Brain (organoid and tissue), 16 donors: ENCODE measurements at places on chromosomes 2 and 18. TPM values are rescaled to one million over a fixed set of nuclear protein-coding genes. Genes with fewer than 3 reads are reported as not detected.

- no peak for DNase-seq
Measured at GRCh38 chr2:67782443-67782842, 280.4 kb downstream of the C1D start.

DNA sequence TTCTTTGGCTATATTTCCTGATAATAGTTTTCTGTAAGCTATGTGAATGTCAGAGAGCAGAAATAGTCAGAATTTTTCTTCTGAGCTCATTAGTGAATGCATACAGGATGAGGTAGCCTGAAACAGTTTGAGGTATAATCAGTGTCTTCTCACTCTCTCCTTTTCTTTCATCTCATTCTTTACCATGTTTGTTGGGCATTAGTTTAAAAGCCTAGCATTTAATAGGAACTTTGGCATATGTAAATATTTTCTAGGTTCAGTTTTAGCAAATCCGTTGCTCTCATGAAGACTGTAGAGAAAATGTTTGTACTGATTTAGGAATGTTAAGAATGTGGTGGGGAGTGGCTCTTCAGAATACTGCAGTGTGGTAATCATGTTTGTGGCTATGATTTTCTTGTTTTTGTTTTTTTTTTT lies 119.4 kb downstream of the PARD3B start:
- DNase-seq, result no peak

GRCh38 chr18:80108121-80108536 lies 933 bp upstream of the ADNP2 start:
- DNase-seq, result no peak

DNA sequence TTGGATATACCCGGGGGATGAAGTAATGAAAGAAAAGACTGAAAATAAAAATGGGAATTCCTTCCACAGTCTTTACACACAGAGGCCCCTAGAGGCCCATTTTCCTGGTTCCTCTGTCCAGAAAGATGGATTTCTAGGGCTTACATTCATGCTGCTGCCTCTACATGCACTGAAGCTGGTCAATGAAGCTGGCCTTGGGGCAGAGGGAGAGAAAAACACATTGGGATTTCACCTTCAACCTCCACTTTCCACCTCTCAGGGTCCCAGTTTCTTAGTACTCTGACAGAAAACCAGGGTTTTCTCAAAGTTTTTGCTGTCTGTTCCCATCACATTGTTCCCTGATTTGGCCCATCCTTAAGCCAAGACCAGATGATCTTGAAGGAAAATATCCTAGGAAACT lies 154.6 kb upstream of the ZSWIM2 start:
- DNase-seq, result no peak

DNA sequence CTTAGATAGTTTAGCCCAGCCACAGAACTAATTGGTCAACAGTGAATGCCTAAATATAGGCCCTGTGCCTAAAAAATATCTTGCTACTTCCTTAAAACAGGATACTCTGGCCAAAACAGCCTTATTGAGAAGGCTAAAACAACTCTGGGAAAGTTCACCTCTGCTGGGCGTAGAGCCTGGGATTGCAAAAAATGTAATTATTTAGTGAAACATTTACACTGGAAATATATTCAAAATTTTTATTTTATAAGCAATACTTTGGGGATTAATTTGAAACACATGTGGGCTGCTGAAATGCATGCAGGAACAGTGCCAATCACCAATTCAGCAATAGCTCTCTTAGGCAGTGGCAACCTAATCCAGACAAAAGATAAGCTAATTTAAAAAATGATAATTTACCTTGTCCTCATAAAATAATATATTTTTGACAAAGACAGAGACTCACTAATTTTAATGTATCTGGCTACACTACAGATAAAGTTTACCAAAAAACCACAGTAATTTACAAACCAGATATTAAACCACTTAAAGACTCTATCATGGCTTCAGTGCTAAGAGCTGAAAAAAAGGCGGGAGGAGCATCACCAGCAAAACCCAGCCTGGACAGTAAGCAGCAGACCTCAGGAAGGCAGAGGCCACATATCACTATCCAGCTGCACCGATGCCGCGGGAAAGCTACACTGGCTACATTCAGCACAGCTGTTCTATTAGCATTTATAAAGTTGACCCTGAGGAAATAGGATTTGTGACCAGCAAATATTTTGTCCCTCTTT lies 18.5 kb downstream of the TRAK2 start:
- DNase-seq, result peak; percentile 11

- no peak for DNase-seq
Measured at GRCh38 chr2:201276511-201276910, 16.2 kb downstream of the CASP8 start.

GRCh38 chr2:7093376-7093775 lies 176.2 kb downstream of the RNF144A start:
- DNase-seq, result no peak

- no peak for DNase-seq
Measured at GRCh38 chr2:25294573-25295462, 46.9 kb downstream of the DNMT3A start.

GRCh38 chr2:209236377-209236776 lies 187.5 kb upstream of the MAP2 start:
- no peak for DNase-seq

DNA sequence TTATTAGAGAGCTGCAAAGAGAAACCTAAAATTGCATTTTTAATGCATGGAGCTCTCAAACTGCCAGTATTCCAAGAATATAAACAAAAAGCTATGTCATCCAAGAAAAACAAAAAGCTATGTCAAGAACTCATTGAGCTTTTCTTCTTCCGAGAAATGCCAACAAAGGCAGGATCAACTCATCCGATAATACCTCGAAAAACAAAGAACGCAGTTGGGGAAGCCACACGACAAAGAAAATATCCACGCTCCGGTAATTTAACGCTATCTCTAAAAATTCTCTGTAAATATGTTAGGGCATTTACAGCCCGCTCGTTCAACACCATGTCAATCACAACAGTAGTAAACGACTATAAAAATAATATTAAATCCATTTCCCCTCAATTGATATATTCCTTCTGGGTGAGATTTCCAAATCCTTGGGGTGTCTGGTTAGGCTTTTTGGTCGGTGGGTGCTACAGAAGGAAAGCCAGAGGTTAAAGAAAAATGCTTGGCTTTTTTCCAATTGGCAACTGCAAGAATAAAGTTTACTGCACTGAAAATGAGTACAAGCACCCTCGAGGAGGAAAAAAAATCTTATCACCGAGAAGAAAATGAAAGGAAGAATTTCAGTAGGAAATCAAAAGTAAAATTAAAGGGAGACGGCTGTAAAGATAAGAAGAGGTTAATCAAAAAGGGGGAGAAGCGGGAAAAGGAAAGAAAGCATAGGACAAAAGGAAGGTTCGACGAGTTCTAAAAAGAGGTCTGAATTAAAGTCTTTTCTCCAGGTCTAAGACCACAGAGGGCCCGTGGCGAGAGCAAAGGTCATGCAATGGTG lies 856 bp downstream of the TIA1 start:
- DNase-seq, result peak; percentile 64

DNA sequence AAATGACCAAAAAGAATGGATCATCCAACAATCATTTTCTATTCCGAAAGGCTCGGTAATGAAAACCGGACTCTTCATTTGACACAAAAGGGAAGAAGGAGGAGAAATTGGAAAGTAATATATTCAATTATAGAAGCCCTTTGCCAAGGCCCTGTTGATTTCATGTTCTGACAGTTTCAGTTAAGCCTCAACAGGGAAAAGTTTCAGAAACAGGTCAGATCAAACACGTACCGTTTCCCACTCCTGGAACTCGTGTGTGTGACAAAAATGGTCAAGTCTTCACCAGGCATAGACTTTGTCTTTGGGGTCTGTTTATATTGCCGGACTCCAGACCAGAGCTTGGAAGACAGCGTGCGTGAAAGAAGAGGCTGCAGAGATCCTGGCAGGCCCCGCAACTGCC lies 101.3 kb upstream of the BCL2L11 start:
- no peak for DNase-seq

GRCh38 chr18:70194227-70194890 lies 11.1 kb downstream of the RTTN start:
- DNase-seq, result no peak

DNA sequence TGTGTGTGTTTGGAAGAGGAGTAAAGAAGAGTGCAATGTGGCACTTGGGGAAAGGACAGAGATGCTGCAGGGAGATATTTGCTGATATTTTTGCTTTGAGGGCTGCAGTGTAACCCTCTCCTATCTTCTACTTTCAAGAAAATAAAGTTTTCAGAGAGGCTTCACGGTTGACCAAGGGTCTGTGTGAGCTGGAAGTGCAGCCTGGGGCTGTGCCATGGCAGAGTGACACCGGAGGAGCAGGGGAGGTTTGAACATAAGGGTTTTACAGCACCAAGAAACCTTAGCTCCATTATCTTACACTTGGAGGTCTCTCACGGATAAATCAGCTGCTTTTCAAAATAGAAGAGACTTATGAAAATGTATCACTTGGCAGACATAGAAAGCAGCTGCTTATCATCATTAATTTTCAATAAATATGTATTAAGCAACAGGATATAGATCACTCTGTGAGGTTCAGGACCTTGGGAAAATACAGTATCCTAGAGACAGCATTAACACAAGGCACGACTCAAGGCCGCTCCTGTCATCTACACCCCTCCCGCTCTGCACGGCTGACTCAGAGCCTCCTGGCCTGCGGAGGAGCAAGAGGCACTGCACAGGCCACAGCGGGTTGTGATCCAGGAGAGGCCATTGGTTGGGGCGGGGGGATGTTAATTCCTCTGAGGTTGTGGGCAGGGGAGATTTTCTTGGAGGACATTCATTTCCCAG lies 127.8 kb downstream of the COPS8 start:
- no peak for DNase-seq

- DNase-seq, result no peak
Measured at GRCh38 chr2:161159456-161160225, 587 bp upstream of the TANK start.

GRCh38 chr2:211854832-211855231 lies 683.8 kb downstream of the ERBB4 start:
- no peak for DNase-seq

- no peak for DNase-seq
Measured at GRCh38 chr18:58222432-58223125, 178.6 kb downstream of the NEDD4L start.

DNA sequence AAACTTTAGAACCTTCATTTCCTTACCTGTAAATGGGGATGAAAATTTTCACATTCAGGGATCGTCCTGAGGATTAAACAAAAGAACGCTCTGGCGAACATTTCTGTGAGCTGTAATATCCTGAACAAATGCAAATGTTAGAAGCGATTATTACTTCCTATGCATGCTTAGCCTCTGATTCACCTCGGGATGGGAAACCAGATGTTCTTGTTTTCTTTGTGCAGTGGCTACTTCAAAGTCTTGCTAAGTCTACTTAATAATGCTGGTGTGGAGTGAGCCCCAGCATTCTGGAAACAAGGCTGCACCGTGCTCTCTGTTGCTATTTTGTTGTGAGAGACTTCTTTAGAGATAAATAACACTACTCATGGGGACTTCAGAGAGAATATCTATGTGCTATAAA lies 119.1 kb upstream of the PELI1 start:
- no peak for DNase-seq

GRCh38 chr2:7047661-7048060 lies 130.4 kb downstream of the RNF144A start:
- no peak for DNase-seq

DNA sequence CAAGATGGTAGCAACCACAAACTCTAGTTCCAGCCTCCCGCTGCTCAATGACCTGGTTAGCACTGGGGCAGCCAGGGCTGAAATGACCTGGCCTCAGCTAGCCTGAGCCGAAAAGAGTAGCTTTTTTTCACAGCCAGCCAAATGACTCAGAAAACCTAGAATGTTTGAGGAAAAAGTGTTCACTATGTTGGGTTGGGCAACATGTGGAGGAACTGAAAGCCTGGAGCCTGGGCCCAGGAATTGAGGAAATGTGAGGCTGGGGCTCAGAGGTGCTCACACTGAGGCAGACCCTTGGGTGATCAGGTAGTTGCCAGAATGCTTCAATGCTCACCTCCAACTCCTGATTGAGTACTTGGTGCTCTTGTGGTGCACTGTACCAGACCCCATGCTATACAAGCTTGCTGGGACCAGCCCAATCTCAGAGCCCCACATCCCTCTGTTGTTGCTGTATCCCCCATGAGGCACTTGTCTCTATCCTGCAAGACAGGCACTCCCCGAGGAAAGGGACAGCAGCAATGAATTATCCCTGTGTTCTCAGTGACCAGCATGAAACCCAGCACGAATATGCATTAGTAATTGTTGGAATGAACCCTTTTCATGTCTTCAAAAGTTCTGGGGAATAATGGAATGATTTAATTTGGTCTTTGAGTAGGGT lies 116.2 kb downstream of the USP34 start:
- no peak for DNase-seq

- no peak for DNase-seq
Measured at GRCh38 chr18:4631239-4631638, 176.1 kb upstream of the DLGAP1 start.

GRCh38 chr2:160454070-160454797 lies 39.4 kb downstream of the RBMS1 start:
- no peak for DNase-seq

DNA sequence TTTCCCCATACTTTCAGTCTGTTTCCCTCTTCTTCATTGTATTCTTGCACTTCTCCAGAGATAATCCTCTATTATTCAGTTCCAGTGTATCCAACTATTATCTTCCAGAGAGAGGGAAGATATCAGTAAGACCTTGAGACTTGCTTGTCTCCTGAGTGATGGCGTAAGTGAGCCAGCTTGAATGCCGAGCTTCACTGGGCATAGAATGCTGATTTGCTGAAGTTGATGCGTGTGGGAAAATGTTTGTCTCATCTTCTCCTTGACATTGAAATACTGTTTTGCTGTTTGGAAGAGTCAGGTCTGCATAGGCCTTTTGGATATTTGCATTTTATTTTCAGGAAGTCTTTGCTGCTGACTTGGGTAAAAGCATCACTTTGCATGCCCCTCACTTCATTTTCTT lies 41.1 kb upstream of the MGAT5 start:
- DNase-seq, result no peak

- DNase-seq, result no peak
Measured at GRCh38 chr2:98118852-98119251, 31.9 kb downstream of the VWA3B start.

DNA sequence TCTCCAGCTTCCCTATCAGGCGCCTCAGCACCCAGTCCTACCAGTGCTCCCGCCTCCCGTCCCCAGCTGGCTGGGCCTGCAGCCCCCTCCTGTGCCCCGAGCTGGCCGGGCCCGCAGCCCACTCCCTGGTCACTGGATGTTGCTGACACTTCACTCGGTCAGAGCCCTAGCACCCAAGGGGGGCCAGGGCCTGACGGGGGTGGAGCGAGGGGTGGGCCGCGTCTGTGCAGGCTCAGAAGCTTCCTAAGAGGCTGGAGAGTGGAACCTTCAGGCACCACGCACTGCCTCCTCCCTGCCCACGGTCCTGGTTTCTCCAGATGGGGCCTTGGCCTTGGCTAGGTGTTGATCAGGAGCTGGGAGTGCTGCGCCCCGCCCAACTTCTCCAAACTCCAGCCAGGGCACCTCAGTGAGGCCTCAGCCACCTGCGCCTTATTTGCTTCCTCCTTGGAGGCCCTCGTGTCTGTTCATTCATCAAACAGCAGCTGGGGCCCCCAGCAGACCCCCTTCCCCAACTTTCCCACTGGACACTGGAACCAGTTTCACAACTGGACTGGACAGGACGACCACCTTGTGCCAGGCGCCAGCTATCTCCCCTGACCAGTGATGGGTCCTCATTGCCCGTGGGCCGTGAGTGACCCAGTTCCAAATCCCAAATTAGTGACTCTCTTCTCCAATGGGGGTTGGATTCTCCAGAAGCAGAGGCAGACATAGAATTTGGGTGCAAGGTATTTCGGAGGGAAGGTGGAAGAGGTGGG lies 16.7 kb downstream of the CAPN10 start:
- no peak for DNase-seq

The SERPINB10 gene
- not detected for polyA plus RNA-seq

The G6PC2 gene
- polyA plus RNA-seq, result not detected

The SCG2 gene
- 63.4 TPM for polyA plus RNA-seq

The PLA2R1 gene
- polyA plus RNA-seq, result 0.19 TPM

The CCDC74A gene
- polyA plus RNA-seq, result 32.3 TPM

The CCDC138 gene
- polyA plus RNA-seq, result 1.7 TPM

The SLC16A14 gene
- 2.2 TPM for polyA plus RNA-seq

The NDUFAF7 gene
- polyA plus RNA-seq, result 5.9 TPM
